NCI-H446 treated with DMSO at 0.1 percent for 48 hours (cell line): ENCODE measurements at places on chromosomes 4 and X.

GRCh38 chr4:52143815-52144214, 92.7 kb downstream of the SPATA18 start:
- DNase-seq: no peak

DNA sequence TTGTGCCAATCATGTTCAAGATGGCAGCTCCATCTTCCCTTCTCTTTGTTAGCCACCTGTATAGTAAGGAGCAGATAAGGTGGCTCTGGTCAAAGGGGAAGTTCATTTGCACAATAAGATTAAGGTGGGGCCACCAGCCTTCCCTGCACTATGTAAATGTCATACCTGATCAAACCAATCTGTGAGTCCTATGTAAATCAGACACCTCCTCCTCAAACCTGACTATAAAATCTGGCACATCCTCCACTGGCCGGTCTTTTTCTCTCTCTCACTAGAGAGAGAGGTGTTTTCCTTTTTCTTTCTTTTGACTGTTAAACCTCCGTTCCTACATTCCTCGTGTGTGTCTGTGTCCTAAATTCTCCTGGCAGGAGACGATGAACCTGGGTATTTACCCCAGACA, 572.5 kb upstream of the AADAT start:
- no peak for DNase-seq

DNA sequence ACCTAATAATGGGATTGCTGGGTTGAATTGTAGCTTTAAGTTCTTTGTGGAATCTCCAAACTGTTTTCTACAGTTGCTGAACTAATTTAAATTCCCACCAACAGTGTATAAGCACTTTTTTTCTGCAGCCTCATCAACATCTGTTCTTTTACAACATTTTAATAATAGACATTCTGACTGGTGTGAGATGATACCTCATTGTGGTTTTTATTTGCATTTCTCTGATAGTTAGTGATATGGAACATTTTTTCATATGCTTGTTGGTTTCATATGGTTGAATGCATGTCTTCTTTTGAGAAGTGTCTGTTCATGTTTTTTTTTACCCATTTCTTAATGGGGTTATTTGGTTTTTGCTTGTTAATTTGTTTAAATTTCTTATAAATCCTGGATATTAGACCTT, 1718.9 kb downstream of the C4orf33 start:
- DNase-seq: no peak

- DNase-seq: no peak
These were observed 101.7 kb downstream of the CHIC2 start for GRCh38 chr4:53962516-53963225.

DNA sequence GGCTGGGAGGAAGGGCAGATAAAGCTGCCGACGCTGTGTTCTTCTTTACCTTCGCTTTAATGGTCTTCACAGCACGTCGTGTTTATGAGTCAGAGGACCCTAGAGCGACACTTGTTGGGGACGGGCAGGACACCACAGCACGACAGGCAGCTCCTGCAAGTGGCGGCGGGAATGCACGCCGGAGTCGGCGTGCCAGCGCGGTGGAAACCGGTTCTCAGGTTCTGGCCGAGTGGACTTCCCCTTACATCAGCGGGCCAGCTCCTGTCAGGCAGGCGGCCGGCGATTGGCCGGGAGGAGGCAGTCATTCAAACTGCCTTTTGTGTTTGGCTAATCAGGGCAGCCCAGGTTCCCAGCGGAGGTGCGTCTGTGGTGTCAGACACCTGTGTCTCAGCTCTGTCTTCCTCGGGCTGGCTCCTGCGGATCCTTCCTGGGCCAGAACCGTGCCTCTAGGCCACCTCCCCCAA, 150.9 kb downstream of the SHROOM3 start:
- DNase-seq: no peak

DNA sequence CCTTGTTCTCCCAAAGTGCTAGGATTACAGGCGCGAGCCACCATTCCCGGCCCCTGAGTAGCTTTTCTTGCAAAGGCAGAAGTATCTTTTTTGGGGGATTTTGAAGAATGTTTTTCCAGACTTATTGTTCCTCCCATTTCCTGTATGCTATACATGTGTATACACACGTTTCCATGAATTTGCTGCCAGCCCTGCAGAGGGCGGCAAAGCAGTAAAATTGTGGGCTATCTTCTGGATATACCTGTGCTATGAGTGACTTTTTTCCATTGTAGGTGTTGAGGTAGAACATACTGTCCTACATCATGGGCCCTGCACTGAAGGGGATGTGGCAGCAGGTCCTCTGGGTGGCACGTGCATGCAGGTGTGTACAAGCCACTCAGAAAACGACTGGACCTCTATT, 16.9 kb upstream of the MED28 start:
- DNase-seq: no peak
